Inflammatory macrophage treated with lipopolysaccharide for 1 hour (primary cell): ENCODE measurements at places on chromosomes 2 and 18.

DNA sequence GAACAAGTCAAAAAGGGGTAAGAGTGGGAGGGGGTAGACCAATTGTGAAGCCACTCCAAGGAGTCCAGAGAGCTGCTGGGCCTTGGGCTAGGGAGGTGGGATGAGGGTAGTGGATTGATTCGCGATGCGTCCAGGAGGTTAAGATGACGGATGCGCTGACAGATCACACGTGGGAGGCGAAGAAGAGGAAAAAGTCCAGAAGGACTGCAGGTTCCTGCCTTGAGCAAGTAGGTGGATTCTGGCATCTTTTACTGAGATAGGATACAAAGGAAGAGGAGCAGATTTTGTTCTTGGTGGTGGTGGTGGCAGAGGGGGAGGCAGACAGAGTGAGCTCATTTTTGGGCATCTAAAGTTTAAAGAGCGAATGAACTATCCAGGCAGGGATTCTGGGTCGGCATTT lies 76.5 kb downstream of the KCTD1 start:
- DNase-seq: no peak

- no peak for DNase-seq
Observed at GRCh38 chr18:45666520-45666919, 51.2 kb downstream of the SLC14A2 start.

DNA sequence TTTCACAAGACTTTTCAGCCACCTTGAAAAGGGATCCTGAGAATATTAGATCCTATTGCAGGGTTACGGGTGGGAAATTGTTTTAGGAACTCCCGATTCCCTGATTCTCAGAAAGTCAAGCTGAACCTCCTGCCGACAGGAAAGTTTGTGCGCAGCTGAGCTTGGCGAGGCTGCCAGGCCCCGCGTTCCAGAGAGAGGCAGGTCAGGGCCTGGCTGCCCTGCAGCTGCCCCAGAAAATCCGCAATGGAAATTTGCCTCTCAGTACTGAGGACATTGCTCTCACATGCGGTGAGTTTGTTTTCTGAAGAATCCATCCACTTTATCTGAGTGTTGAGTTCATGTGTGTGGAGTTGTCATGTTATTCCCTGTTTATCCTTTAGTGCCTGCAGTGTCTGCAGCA lies 144.2 kb downstream of the RTP5 start:
- DNase-seq: no peak

DNA sequence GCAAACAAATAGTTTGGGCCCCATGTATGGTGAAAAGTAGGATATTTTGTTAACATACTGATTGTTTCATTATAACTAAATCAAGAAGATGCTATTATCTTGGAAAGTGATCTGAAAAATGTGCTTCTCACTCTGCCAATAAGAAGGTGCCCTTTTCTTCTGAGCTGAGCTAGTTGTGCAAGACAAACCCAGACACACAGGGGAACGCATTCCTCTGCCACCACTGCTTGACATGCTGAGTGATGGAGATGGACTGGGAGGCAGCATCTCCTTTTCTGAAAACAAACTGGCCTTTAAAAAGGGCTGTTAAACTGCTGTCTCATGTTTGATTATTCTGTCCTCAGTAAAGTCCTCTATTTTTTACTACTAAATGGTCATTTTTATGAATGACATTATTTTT lies 1989.9 kb upstream of the CELF4 start:
- DNase-seq: no peak

- peak; percentile 46 for DNase-seq
Observed at GRCh38 chr2:12720278-12720620, 3.5 kb downstream of the TRIB2 start.

DNA sequence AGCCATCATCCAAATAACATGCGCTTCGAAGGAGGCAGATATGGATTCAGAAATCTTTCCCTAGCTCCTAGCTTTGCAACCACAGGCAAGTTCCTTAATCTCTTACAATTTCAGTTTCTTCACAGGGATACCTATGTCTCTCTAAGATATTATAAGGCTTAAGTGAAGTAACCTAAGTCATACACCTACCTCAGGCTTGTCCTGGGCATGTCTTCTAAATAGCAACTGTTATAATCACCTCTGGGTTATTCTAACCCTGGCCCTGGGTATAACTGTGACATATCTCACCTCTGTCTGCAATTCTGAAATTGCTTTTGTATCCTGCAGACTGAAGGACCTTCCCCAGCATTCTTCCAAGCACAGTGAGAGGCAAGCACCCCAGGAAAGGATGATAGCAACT lies 8.3 kb upstream of the TBC1D8 start:
- DNase-seq: no peak

DNA sequence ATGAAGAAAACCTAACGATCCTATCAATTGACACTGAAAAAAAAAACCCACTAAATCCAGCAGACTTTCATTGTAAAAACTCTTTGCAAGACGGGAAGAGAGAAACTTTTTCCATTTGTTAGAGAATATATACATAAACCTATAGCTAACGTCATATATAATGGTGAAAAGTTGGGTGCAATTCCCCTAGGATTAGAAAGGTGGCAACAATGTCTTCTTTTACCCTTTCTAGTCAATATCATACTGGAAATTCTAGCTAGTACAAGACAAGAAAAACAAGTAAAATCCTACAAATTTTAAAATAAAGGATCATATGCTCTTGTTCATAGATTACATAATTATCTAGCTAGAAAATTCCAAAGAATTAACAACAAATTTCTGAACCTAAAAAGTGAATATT lies 1596.5 kb upstream of the LRRTM1 start:
- DNase-seq: no peak

- DNase-seq: no peak
Observed at GRCh38 chr18:25346561-25346960, 5.4 kb downstream of the ZNF521 start.
